Renal cortical epithelial cell (primary cell): ENCODE measurements at places on chromosomes 5 and 9.
A peak's percentile ranks its signal among the peaks of the same experiment; 100 is the strongest.

DNA sequence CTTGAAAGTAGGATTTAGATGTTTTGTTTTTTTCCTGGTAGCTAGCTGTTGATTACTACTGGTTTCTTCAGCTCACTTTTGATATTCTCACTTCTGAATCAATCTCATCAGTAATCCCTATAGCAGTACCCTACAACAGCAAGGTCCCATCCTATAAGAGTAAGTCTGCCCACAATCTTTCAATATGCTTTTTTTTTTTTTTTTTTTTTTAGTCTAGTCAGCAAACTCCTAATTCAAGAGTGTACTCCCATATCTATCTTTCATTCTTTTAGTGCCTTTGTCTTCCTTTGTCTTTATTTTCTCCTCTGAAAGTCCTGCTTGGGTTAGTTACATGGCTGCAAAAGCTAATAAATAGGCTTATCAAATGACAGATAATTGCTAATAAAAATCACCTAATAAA, 362.4 kb upstream of the RIOK2 start:
- DNase-seq, result no peak

- DNase-seq, result no peak
Observed at GRCh38 chr5:169085212-169085611, 215.7 kb downstream of the SLIT3 start.

- DNase-seq, result no peak
Observed at GRCh38 chr9:126502417-126503332, 111.1 kb upstream of the LMX1B start.

GRCh38 chr9:112711050-112711689, 6.7 kb downstream of the INIP start:
- DNase-seq, result peak; percentile 48

- DNase-seq, result peak; percentile 78
Observed at GRCh38 chr5:119288379-119289033, 67.3 kb upstream of the TNFAIP8 start.

- no peak for DNase-seq
Observed at GRCh38 chr9:101146508-101146907, 118.0 kb downstream of the PLPPR1 start.
